ENCODE measurements at places on chromosomes 12 and 14. TPM values are rescaled to one million over a fixed set of nuclear protein-coding genes. Genes with fewer than 3 reads are reported as not detected.

ITGA5 gene
- total RNA-seq: 326 TPM

EMP1 gene
- total RNA-seq: 393 TPM

DLK1 gene
- not detected for total RNA-seq

MAP1LC3B2 gene
- total RNA-seq: 0.36 TPM

RERG gene
- not detected for total RNA-seq

KIAA0586 gene
- total RNA-seq: 17.0 TPM

P3H3 gene
- total RNA-seq: 72.1 TPM

ACRBP gene
- total RNA-seq: 0.16 TPM

SIX6 gene
- 0.16 TPM for total RNA-seq

FAR2 gene
- 14.2 TPM for total RNA-seq

PLEK2 gene
- 2.6 TPM for total RNA-seq

TMEM121 gene
- 5.8 TPM for total RNA-seq

PLEKHG3 gene
- total RNA-seq: 5.8 TPM

DNAJC22 gene
- 1.1 TPM for total RNA-seq

OR6C2 gene
- not detected for total RNA-seq

TGFB3 gene
- 19.3 TPM for total RNA-seq

GUCY2C gene
- not detected for total RNA-seq

SERPINA12 gene
- not detected for total RNA-seq

GPR84 gene
- total RNA-seq: 0.16 TPM

KRT7 gene
- 17.0 TPM for total RNA-seq

DACT1 gene
- total RNA-seq: 2.9 TPM

MYF5 gene
- total RNA-seq: not detected

PLEKHA5 gene
- 39.7 TPM for total RNA-seq

SLC25A47 gene
- total RNA-seq: 0.16 TPM

BICDL1 gene
- total RNA-seq: not detected
